ENCODE measurements at places on chromosomes 11 and 22. TPM values are rescaled to one million over a fixed set of nuclear protein-coding genes. Genes with fewer than 3 reads are reported as not detected.

The C11orf42 gene
- not detected for total RNA-seq

The CAVIN3 gene
- total RNA-seq: 346 TPM

The TSSK2 gene
- total RNA-seq: not detected

The MS4A14 gene
- not detected for total RNA-seq

The CNTF gene
- 2.9 TPM for total RNA-seq

The OVOL1 gene
- total RNA-seq: not detected

The TTC38 gene
- 27.8 TPM for total RNA-seq

The TUB gene
- total RNA-seq: 2.3 TPM

The IGLL5 gene
- total RNA-seq: not detected

The OR8D4 gene
- total RNA-seq: not detected

The SLC5A1 gene
- total RNA-seq: not detected

The C11orf16 gene
- total RNA-seq: not detected

The MAPK8IP2 gene
- 0.33 TPM for total RNA-seq

The KCNE3 gene
- total RNA-seq: 0.33 TPM

The MIAT gene
- total RNA-seq: 0.33 TPM

The SIAE gene
- total RNA-seq: 14.7 TPM

The BBS1 gene
- total RNA-seq: 43.8 TPM

The ADAMTS8 gene
- total RNA-seq: not detected

The C22orf31 gene
- not detected for total RNA-seq

The FKBP2 gene
- 27.3 TPM for total RNA-seq

The TRIM48 gene
- total RNA-seq: not detected

The P2RX6 gene
- total RNA-seq: under 0.01 TPM

The CALCA gene
- total RNA-seq: not detected

The TMEM45B gene
- 0.33 TPM for total RNA-seq
